H7 (cell line): ENCODE measurements at places on chromosomes 3 and 15. TPM values are rescaled to one million over a fixed set of nuclear protein-coding genes. Genes with fewer than 3 reads are reported as not detected.

The GRAMD1C gene
- 1.0 and 4.1 TPM in 2 replicates for total RNA-seq

The SMAD6 gene
- total RNA-seq: 24.8 and 25.4 TPM in 2 replicates

The EPHB3 gene
- 8.4 and 11.1 TPM in 2 replicates for total RNA-seq

The TM6SF1 gene
- 0.62 and 0.63 TPM in 2 replicates for total RNA-seq

The IL16 gene
- 1.4 TPM in 1 of 2 replicates, not detected in the other for total RNA-seq

The PLA2G4D gene
- 0.11 and 0.17 TPM in 2 replicates for total RNA-seq

The PRSS50 gene
- 0.07 and 0.92 TPM in 2 replicates for total RNA-seq

The RAB6B gene
- 1.2 and 2.4 TPM in 2 replicates for total RNA-seq

The MESP1 gene
- 1.6 and 2.6 TPM in 2 replicates for total RNA-seq

The TIGIT gene
- not detected in 2 replicates for total RNA-seq

The ASB14 gene
- total RNA-seq: 0.03 and 0.04 TPM in 2 replicates

The ZNF621 gene
- 6.4 and 9.4 TPM in 2 replicates for total RNA-seq

The SLC28A2 gene
- 0.15 TPM in 1 of 2 replicates, not detected in the other for total RNA-seq

The WNT5A gene
- total RNA-seq: 11.5 and 15.7 TPM in 2 replicates

The SKOR1 gene
- 0.11 TPM in 1 of 2 replicates, not detected in the other for total RNA-seq

The FETUB gene
- not detected in 2 replicates for total RNA-seq

The TNIK gene
- 16.4 and 20.7 TPM in 2 replicates for total RNA-seq

The MITF gene
- total RNA-seq: 0.21 and 0.30 TPM in 2 replicates

The TGM5 gene
- total RNA-seq: not detected in 2 replicates

The AHSG gene
- total RNA-seq: not detected in 2 replicates

The SPINK8 gene
- not detected in 2 replicates for total RNA-seq

The SLC2A2 gene
- not detected in 2 replicates for total RNA-seq

The ARL6 gene
- 3.6 and 5.2 TPM in 2 replicates for total RNA-seq

The SNTN gene
- not detected in 2 replicates for total RNA-seq

The ROBO1 gene
- total RNA-seq: 34.5 and 71.2 TPM in 2 replicates

The AP3B2 gene
- 10.4 and 11.6 TPM in 2 replicates for total RNA-seq

The HTR3E gene
- total RNA-seq: not detected in 2 replicates

The TCAIM gene
- total RNA-seq: 22.4 and 32.3 TPM in 2 replicates

The RPP25 gene
- 40.0 and 40.3 TPM in 2 replicates for total RNA-seq

The SLC24A5 gene
- total RNA-seq: 0.07 and 0.11 TPM in 2 replicates

The RTP2 gene
- total RNA-seq: not detected in 2 replicates

The GASK1A gene
- total RNA-seq: 3.4 and 4.5 TPM in 2 replicates

The COL6A5 gene
- not detected in 2 replicates for total RNA-seq

The UNC13C gene
- total RNA-seq: 0.03 TPM in 1 of 2 replicates, not detected in the other

The PLCH1 gene
- 5.2 and 6.3 TPM in 2 replicates for total RNA-seq

The NRG4 gene
- total RNA-seq: 0.48 TPM in 1 of 2 replicates, not detected in the other

The SYNM gene
- total RNA-seq: 2.1 and 2.8 TPM in 2 replicates

The PLA2G4E gene
- not detected in 2 replicates for total RNA-seq

The MELTF gene
- total RNA-seq: 3.5 and 4.8 TPM in 2 replicates

The ZCWPW2 gene
- 0.28 and 0.48 TPM in 2 replicates for total RNA-seq

The CPNE9 gene
- 0.18 and 0.38 TPM in 2 replicates for total RNA-seq

The GOLGA6A gene
- total RNA-seq: 2.2 and 4.7 TPM in 2 replicates

The TMEM266 gene
- 5.4 and 6.3 TPM in 2 replicates for total RNA-seq

The B3GALNT1 gene
- 3.5 and 5.4 TPM in 2 replicates for total RNA-seq

The ZNF860 gene
- total RNA-seq: 0.85 and 1.5 TPM in 2 replicates

The MESP2 gene
- 2.0 TPM in 2 replicates for total RNA-seq

The TMEM45A gene
- 3.8 and 4.8 TPM in 2 replicates for total RNA-seq

The CTXN2 gene
- 0.07 TPM in 1 of 2 replicates, not detected in the other for total RNA-seq
